ENCODE measurements at places on chromosomes 5 and 9. TPM values are rescaled to one million over a fixed set of nuclear protein-coding genes. Genes with fewer than 3 reads are reported as not detected.

IFNA1 gene
- total RNA-seq = not detected

CDH6 gene
- total RNA-seq = not detected

GLE1 gene
- total RNA-seq = 51.4 TPM

SLC36A3 gene
- total RNA-seq = not detected

TXNDC8 gene
- not detected for total RNA-seq

ANKRD55 gene
- total RNA-seq = 6.4 TPM

ZCCHC10 gene
- 24.9 TPM for total RNA-seq

MYORG gene
- total RNA-seq = 2.2 TPM

CTSV gene
- total RNA-seq = 2.8 TPM

IL9 gene
- 0.93 TPM for total RNA-seq

GPX3 gene
- total RNA-seq = 0.23 TPM

DDX4 gene
- not detected for total RNA-seq

NUP214 gene
- total RNA-seq = 75.5 TPM

F2RL2 gene
- total RNA-seq = not detected

SLC44A1 gene
- 6.0 TPM for total RNA-seq

BTNL9 gene
- 0.41 TPM for total RNA-seq

FCN2 gene
- total RNA-seq = not detected

CTNND2 gene
- total RNA-seq = not detected

SLC25A51 gene
- total RNA-seq = 20.2 TPM

COMMD10 gene
- total RNA-seq = 16.5 TPM

CYLC2 gene
- total RNA-seq = not detected

KIAA1191 gene
- 58.9 TPM for total RNA-seq

PCDHGB3 gene
- total RNA-seq = 0.14 TPM

CAMK4 gene
- 39.0 TPM for total RNA-seq

SPATA31E1 gene
- not detected for total RNA-seq

ACTBL2 gene
- total RNA-seq = not detected

TEX48 gene
- not detected for total RNA-seq

TBCA gene
- 174 TPM for total RNA-seq

ADAMTS13 gene
- total RNA-seq = 2.6 TPM

CAVIN4 gene
- 0.21 TPM for total RNA-seq

CTXN3 gene
- total RNA-seq = not detected

N4BP3 gene
- 0.80 TPM for total RNA-seq

PRDM9 gene
- not detected for total RNA-seq

IFNE gene
- not detected for total RNA-seq

Data from activated naive CD4-positive, alpha-beta T cell treated with anti-CD3 and anti-CD28 coated beads, Interleukin-2, amount 50 U/mL, for 72 hours (primary cell).